ENCODE measurements at places on chromosomes 2 and 18. TPM values are rescaled to one million over a fixed set of nuclear protein-coding genes. Genes with fewer than 3 reads are reported as not detected.

NBEAL1 gene
- 10.1 TPM for total RNA-seq

- H3K27ac ChIP-seq, result no peak overlapping the region
- no peak overlapping the region for H3K4me3 ChIP-seq
- no peaks in the 10 kb centered on the region for H3K27me3 ChIP-seq
- no peaks in the 10 kb centered on the region for H3K4me1 ChIP-seq
These were observed 129.9 kb downstream of the MARCHF4 start for GRCh38 chr2:216242365-216242764.

DNA sequence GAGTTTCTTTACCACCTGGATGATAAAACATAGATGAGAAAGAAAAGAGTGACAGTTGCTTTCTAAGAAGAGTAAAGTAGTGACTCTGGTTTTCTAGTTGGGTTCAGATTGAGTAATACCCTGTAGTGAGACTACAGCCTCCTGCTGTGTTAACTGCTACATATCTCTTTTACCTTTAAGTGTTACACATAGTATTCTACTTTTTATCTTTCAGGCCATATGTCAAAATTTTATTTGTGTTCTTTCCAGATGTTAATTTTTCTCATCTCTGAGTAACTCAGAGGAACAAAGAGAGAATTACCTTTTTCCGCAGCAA lies 348.2 kb downstream of the CTNNA2 start:
- DNase-seq, result no peak
- H3K27me3 ChIP-seq, result no peaks in the 10 kb centered on the region
- H3K4me3 ChIP-seq, result no peak overlapping the region
- H3K4me1 ChIP-seq, result no peaks in the 10 kb centered on the region
- H3K27ac ChIP-seq, result no peak overlapping the region

GRCh38 chr2:224211791-224212190 lies 172.7 kb upstream of the SERPINE2 start:
- no peak for DNase-seq
- H3K27me3 ChIP-seq, result no peaks in the 10 kb centered on the region
- no peak overlapping the region for H3K27ac ChIP-seq
- H3K4me3 ChIP-seq, result no peak overlapping the region
- H3K4me1 ChIP-seq, result no peaks in the 10 kb centered on the region

LHCGR gene
- total RNA-seq, result not detected

DNA sequence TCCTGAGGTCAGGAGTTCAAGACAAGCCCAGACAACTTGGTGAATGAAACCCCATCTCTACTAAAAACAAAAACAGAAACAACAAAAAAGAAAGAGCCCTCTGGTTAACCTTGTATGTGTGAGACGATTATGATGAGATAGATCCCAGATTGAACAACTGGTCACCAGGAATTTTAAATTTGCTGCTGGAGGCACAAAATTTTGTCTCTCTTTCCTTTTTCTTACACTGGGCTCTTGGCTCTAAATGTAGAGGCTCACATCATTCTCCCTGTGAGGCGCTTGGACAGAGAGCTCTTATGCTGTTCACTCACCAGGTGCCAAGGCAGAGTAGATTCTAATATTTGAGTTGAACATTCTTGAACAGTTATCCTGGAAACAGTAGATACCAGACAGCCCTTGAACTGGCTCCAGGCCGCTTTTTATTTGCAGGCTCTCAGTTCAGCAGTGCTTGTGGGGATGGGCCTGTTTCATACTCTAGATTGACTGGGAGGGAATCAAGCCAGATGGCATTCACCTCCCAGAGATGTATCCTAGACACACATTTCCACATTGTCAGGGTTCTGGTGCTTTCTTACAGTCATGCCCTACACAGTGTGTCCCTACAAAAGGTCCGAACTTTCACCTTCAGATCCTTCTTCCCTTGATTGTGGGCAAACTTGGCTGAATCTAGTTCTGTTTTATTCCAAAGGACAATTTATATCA lies 1159.6 kb downstream of the RPIA start:
- no peaks in the 10 kb centered on the region for H3K27me3 ChIP-seq
- no peak for DNase-seq

- no peaks in the 10 kb centered on the region for H3K4me1 ChIP-seq
- DNase-seq, result no peak
- no peaks in the 10 kb centered on the region for H3K27me3 ChIP-seq
These were observed 512.0 kb downstream of the CMPK2 start for GRCh38 chr2:6353669-6354068.

GRCh38 chr2:65420712-65421431 lies 11.5 kb downstream of the SPRED2 start:
- DNase-seq, result no peak
- peaks cover 12% of the 10 kb centered on the region for H3K4me1 ChIP-seq
- H3K4me3 ChIP-seq, result no peak overlapping the region
- H3K27ac ChIP-seq, result no peak overlapping the region
- H3K36me3 ChIP-seq, result no peaks in the 10 kb centered on the region
- H3K27me3 ChIP-seq, result no peaks in the 10 kb centered on the region

DNA sequence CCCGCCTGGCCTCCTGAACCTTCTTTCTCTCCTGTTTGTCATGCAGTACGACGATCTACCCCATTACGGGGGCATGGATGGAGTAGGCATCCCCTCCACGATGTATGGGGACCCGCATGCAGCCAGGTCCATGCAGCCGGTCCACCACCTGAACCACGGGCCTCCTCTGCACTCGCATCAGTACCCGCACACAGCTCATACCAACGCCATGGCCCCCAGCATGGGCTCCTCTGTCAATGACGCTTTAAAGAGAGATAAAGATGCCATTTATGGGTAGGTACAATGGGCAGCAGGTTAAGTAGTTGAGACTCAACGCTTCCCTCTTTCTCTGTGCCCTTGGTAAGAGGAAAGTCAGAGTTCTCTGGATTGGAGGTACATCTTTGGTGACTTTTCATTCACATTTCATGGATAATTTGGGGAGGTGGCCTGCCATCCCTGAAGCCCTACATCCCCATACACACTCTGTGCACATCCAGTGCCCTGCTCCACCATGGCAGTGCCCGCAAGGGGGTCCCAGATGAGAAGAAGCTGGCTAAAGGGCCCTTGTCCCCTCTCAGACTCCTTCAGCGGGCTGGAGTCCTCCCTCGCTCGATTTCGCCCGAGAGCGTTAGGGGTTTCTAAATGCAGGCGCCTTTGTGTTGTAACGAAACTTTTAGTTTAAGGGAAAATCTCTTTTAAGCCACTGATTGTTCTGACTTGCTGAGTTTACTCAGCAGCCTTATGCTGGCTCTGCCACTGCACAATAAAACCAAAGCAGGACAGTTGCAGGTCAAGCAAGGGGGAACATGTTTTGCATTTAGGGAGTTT lies 3.0 kb downstream of the MEIS1 start:
- peaks cover 11% of the 10 kb centered on the region for H3K27me3 ChIP-seq
- peaks cover 4% of the 10 kb centered on the region for H3K4me1 ChIP-seq
- no peaks in the 10 kb centered on the region for H3K36me3 ChIP-seq
- no peak for DNase-seq

- DNase-seq, result no peak
- no peaks in the 10 kb centered on the region for H3K36me3 ChIP-seq
- H3K4me3 ChIP-seq, result no peak overlapping the region
- no peaks in the 10 kb centered on the region for H3K27me3 ChIP-seq
- H3K4me1 ChIP-seq, result no peaks in the 10 kb centered on the region
- H3K27ac ChIP-seq, result no peak overlapping the region
These were observed 43.1 kb downstream of the INHBB start for GRCh38 chr2:120389036-120389391.

DNA sequence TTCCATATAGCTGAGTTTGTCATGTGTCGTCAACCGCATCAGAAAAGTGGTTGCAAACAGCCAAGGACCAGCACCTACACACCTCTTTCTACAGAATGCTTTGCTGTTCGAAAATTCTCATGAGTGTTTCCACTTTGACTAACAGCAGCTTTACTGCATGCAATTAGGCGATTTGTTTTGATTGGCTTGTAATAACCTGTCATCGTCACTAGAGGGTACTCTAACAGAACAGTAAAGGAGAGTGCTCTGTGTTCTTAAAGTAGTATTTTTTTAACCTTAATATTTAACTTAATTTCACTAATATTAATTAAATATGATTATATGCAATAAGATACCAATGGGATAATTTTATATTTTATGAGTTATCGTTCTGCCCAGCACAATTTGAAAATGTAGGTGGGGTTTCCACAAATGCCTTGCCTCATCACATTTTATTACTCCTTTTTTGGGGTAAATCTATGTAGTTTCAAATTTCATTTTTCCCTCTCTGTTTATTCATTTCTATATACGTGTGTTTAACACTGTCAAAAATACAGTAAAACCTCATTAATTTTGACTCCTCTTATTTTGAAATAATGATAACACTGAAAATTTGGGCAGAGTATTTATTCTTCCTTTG lies 502.2 kb downstream of the NRXN1 start:
- no peaks in the 10 kb centered on the region for H3K4me1 ChIP-seq
- H3K27me3 ChIP-seq, result no peaks in the 10 kb centered on the region
- H3K27ac ChIP-seq, result no peak overlapping the region
- no peaks in the 10 kb centered on the region for H3K36me3 ChIP-seq

- no peak overlapping the region for H3K27ac ChIP-seq
- H3K4me3 ChIP-seq, result no peak overlapping the region
- no peaks in the 10 kb centered on the region for H3K4me1 ChIP-seq
These were observed 50.2 kb downstream of the VWA3B start for GRCh38 chr2:98137196-98137595.

DNA sequence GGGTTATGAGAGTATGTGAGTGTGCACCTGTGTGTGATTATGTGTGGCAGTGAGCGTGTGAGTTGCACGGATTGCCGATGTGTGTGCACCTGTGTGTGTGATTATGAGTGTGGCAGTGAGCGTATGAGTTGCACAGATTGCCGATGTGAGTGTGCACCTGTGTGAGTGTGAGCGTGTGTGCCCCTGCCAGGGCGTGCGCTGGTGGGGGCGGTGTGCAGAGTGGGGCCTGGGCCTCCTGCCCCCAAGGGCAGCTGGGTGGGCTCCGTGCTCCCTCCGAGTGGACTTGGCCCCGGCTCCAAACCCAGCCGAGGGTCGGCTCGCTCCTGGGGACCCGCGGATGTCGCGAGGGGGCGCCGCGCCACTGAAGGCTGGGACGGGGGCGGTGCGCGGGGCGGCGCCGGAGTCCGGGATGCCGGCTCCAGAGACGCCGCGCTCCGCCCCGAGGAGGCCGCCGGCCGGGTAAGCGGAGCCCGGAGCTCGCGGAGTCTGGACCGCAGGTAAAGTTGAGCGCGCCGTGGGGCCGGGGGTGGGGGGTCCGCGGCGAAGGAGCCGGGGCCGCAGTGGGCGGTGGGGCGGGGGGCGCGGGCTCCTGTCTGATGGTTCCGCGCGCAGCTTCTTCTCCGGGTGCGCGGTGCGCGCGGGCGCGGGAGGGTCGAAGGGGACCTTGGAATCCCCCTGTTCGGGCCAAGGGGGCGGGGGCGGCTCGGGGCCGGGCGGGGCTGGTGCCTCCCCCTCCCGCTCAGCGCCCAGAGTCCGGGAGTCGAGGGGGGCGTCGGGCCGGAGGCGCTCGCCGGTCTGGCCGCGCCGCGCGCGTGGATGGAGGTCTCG lies at the start of gene KCNG2:
TSS of gene KCNG2 (plus strand) at position 421 of the 828 bp plus-strand sequence. CDS start 65,730 bp downstream, outside the sequence.
- H3K4me1 ChIP-seq, result no peaks in the 10 kb centered on the region
- no peak for DNase-seq
- H3K27ac ChIP-seq, result no peak within 1 kb of the TSS
- H3K27me3 ChIP-seq, result peaks cover 13% of the 10 kb centered on the region
- no peak within 1 kb of the TSS for H3K4me3 ChIP-seq

GRCh38 chr2:126975671-126976655 lies 77.3 kb downstream of the TEX51 start:
- H3K4me1 ChIP-seq, result no peaks in the 10 kb centered on the region
- H3K27me3 ChIP-seq, result no peaks in the 10 kb centered on the region
- DNase-seq, result no peak
- no peak overlapping the region for H3K27ac ChIP-seq
- no peaks in the 10 kb centered on the region for H3K36me3 ChIP-seq

UGT1A5 gene
- total RNA-seq, result not detected

GRCh38 chr18:9884532-9885140 lies 1.1 kb upstream of the TXNDC2 start:
- H3K4me3 ChIP-seq, result no peak overlapping the region
- H3K27ac ChIP-seq, result peak overlapping the region; percentile 75
- H3K27me3 ChIP-seq, result no peaks in the 10 kb centered on the region
- H3K36me3 ChIP-seq, result no peaks in the 10 kb centered on the region
- DNase-seq, result no peak
- no peaks in the 10 kb centered on the region for H3K4me1 ChIP-seq

ZSWIM2 gene
- not detected for total RNA-seq

AMER3 gene
- not detected for total RNA-seq

- H3K4me3 ChIP-seq, result no peak overlapping the region
- DNase-seq, result no peak
- H3K4me1 ChIP-seq, result no peaks in the 10 kb centered on the region
These were observed 27.7 kb downstream of the SLC66A3 start for GRCh38 chr2:11182951-11183350.

DNA sequence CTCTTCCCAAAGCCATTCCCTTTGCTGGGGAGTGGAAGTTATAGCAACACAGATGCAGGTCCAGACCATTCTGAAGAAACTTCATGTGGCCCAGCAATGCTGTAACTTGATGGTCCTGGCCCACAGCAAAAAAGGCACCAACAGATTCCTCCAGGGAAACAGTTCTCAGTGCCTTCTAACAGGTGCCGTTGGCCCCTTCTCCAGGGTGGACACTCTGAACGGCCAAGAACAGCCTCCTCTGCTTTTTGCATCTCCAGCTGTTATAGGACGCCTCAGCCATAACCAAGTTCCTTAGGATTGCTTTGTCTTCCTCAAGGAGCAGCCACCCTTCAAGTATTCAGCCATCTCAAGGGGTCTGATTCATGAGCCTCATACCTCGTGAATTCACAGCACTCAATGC lies 38.0 kb downstream of the MARCO start:
- H3K4me3 ChIP-seq, result no peak overlapping the region

DNA sequence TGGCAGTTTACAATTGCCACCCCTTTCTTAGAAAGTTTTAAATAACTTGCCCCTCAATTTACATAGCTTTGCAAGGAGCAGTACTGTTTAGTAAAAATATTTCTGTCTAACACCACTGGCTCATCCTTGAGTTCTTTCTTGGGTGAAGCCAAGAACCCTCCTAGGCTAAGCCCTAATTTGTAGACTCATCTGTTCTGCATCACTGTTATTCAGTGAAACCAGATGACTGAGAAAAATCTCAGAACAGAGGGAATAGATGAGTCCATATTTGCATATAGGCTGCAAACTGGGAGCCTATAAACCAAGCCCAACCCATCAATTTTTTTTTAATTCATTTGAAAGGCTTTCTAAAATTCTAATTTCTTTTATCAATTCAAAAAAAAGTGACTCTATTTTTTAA lies 161.4 kb upstream of the TFPI start:
- no peaks in the 10 kb centered on the region for H3K27me3 ChIP-seq
- no peak overlapping the region for H3K4me3 ChIP-seq
- H3K4me1 ChIP-seq, result no peaks in the 10 kb centered on the region
- DNase-seq, result no peak

- H3K36me3 ChIP-seq, result no peaks in the 10 kb centered on the region
- no peaks in the 10 kb centered on the region for H3K4me1 ChIP-seq
- no peak overlapping the region for H3K27ac ChIP-seq
- DNase-seq, result no peak
These were observed 9.4 kb upstream of the RAPGEF4 start for GRCh38 chr2:172726172-172726735.

All from CD8-positive, alpha-beta memory T cell (primary cell).